Activated T-helper 2 cell treated with anti-CD3 and anti-CD28 coated beads, Interferon-gamma antibody, Interleukin-2, Interleukin-4, amounts not matched to agents 10 μg/mL and 5 μg/mL and 100 μg/mL, durations not matched to agents 14 hours and 24 hours and 36 hours (primary cell): ENCODE measurements at places on chromosomes 3 and 15. TPM values are rescaled to one million over a fixed set of nuclear protein-coding genes. Genes with fewer than 3 reads are reported as not detected.

ANKRD34C gene
- total RNA-seq, result not detected in 2 replicates

ERC2 gene
- 0.09 and 0.32 TPM in 2 replicates for total RNA-seq

UBAP1L gene
- total RNA-seq, result 6.0 and 6.3 TPM in 2 replicates

TMEM207 gene
- not detected in 2 replicates for total RNA-seq

INSYN1 gene
- not detected in 2 replicates for total RNA-seq

A4GNT gene
- not detected in 2 replicates for total RNA-seq

MYL3 gene
- total RNA-seq, result not detected in 2 replicates

ASTE1 gene
- total RNA-seq, result 7.4 and 8.0 TPM in 2 replicates

ZBTB20 gene
- total RNA-seq, result 3.3 and 4.1 TPM in 2 replicates

TMEM108 gene
- total RNA-seq, result 0.07 TPM in 1 of 2 replicates, not detected in the other

KBTBD8 gene
- total RNA-seq, result 10.4 and 13.4 TPM in 2 replicates

GRCh38 chr15:91632176-91632575 is 221.3 kb upstream of the SLCO3A1 start:
- no peaks in the 10 kb centered on the region for H3K4me1 ChIP-seq
- DNase-seq, result no peak
- H3K4me3 ChIP-seq, result no peak overlapping the region
- no peaks in the 10 kb centered on the region for H3K36me3 ChIP-seq
- H3K27ac ChIP-seq, result no peak overlapping the region

DNA sequence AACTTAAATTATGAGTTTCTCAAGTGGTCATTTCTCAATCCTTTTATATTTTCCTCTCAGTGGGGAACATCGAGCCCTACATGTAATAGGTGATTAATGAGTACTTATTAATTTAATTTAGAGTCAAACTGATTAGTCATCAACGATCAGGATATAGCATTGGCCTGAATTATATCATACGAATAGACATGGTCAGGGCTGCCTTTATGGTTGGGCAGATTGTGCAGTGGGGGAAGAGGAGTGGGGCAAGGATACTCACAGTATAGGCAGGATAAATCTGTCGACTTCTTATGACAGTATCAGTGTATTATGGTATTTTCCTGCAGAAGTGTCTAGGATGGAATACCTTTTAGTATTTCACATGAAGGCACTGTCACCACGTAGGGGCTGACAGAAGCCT is 27.0 kb downstream of the C2CD4A start:
- no peak overlapping the region for H3K4me3 ChIP-seq
- peaks cover 9% of the 10 kb centered on the region for H3K27me3 ChIP-seq
- no peak overlapping the region for H3K27ac ChIP-seq
- no peaks in the 10 kb centered on the region for H3K36me3 ChIP-seq
- no peak for DNase-seq
- no peaks in the 10 kb centered on the region for H3K4me1 ChIP-seq

- H3K4me1 ChIP-seq, result peaks cover 3% of the 10 kb centered on the region
- H3K4me3 ChIP-seq, result no peak overlapping the region
- no peaks in the 10 kb centered on the region for H3K27me3 ChIP-seq
- no peak overlapping the region for H3K27ac ChIP-seq
Measured at GRCh38 chr15:34951993-34952392, 17.5 kb downstream of the AQR start.

GRCh38 chr3:185473290-185473815 is 25.5 kb downstream of the TMEM41A start:
- H3K27me3 ChIP-seq, result no peaks in the 10 kb centered on the region
- no peaks in the 10 kb centered on the region for H3K4me1 ChIP-seq
- H3K27ac ChIP-seq, result no peak overlapping the region
- no peak overlapping the region for H3K4me3 ChIP-seq

GRCh38 chr3:127159543-127159942 is 33.4 kb upstream of the PRR23E start:
- no peak overlapping the region for H3K27ac ChIP-seq
- H3K36me3 ChIP-seq, result no peaks in the 10 kb centered on the region
- H3K27me3 ChIP-seq, result no peaks in the 10 kb centered on the region
- no peak overlapping the region for H3K4me3 ChIP-seq
- DNase-seq, result no peak

DNA sequence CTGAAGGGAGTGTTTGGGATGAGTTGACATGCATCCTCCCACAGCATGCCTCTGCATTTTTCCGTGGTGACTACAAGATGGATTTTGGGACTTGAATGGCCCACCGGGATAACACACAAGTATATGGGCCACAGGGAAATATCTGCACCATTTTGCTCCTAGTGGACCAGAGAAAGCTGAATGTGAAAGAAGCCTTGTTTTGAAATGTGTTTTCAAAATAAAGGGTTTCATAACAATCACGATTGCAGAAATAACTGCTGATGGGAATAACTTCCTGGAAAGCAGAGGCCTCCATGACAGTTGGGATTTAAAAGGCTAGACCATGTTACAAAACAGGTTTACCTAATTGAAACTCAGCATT is 77.5 kb upstream of the PRR23C start:
- no peak overlapping the region for H3K4me3 ChIP-seq
- peaks cover 13% of the 10 kb centered on the region for H3K4me1 ChIP-seq
- H3K27me3 ChIP-seq, result no peaks in the 10 kb centered on the region
- no peak for DNase-seq
- H3K36me3 ChIP-seq, result no peaks in the 10 kb centered on the region

DNA sequence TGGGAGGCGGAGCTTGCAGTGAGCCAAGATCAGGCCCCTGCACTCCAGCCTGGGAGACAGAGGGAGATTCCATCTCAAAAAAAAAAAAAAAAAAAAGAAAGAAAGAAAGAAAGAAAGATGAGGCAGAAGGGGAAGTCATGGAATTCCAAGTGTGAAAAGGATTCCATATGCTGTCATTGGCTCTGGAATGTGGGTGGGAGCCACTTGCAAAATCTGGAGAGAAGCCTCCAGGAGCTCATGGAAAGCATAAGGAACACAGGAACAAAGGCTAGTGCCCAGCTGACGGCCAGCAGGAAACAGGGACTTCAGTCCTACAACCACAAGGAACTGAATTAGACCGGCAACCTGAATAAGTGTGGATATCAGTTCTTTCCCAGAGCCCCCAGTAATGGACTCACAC is 12.5 kb upstream of the TRAK1 start:
- H3K4me1 ChIP-seq, result peaks cover 42% of the 10 kb centered on the region
- no peak overlapping the region for H3K4me3 ChIP-seq
- DNase-seq, result no peak
- H3K27ac ChIP-seq, result peak overlapping the region; percentile 28
- no peaks in the 10 kb centered on the region for H3K27me3 ChIP-seq

GRCh38 chr3:182165234-182165633 is 453.5 kb downstream of the SOX2 start:
- no peaks in the 10 kb centered on the region for H3K27me3 ChIP-seq
- H3K27ac ChIP-seq, result no peak overlapping the region
- H3K36me3 ChIP-seq, result no peaks in the 10 kb centered on the region
- no peaks in the 10 kb centered on the region for H3K4me1 ChIP-seq
- no peak overlapping the region for H3K4me3 ChIP-seq

- peaks cover 14% of the 10 kb centered on the region for H3K4me1 ChIP-seq
- peaks cover 6% of the 10 kb centered on the region for H3K36me3 ChIP-seq
- no peak overlapping the region for H3K4me3 ChIP-seq
Measured at GRCh38 chr3:187813198-187813597, 67.9 kb upstream of the BCL6 start.

GRCh38 chr15:92421976-92422375 is 28.3 kb downstream of the ST8SIA2 start:
- no peaks in the 10 kb centered on the region for H3K4me1 ChIP-seq
- H3K4me3 ChIP-seq, result no peak overlapping the region
- no peak overlapping the region for H3K27ac ChIP-seq
- DNase-seq, result no peak
- peaks cover 9% of the 10 kb centered on the region for H3K27me3 ChIP-seq

DNA sequence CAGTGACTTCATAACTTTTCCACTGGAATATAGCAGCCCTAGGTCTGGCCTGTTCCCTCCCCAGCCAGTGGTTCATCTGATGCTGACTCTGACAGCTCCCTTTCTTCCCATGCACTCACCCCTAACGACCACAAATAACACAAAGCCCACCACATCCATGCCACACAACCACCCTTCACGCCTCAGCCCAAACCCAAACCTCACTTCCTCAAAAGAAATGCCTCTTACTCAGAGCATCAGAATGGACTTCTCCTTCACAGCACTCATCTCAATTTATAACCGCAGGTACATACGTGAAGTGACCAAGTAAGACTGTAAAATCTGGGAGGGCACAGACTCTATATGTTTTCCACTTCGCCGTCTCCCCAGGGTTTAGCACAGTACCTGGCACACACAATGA is 1.1 kb downstream of the RBSN start:
- H3K4me1 ChIP-seq, result peaks cover 12% of the 10 kb centered on the region
- peak overlapping the region; percentile 91 for H3K4me3 ChIP-seq
- peaks cover 2% of the 10 kb centered on the region for H3K27me3 ChIP-seq
- peaks cover 27% of the 10 kb centered on the region for H3K36me3 ChIP-seq

DNA sequence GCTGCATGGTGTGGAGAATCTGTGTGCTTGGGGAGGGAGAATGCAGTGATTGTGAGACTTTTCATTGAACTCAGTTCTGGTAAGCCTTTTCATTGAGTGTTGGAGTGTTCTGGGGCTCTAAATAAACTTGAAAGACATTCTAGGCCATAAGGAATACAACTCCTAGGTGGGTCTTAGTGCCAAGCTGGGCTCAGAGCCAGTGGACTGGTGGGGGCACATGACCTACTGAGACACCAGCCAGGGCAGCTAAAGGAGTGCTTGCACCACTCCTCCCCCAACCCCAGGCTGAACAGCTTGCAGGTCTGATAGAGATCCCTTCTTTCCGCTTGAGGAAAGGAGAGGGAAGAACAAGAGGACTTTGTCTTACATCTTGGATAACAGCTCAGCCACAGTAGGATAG is 21.7 kb upstream of the KPNA4 start:
- peaks cover 30% of the 10 kb centered on the region for H3K27me3 ChIP-seq
- no peaks in the 10 kb centered on the region for H3K4me1 ChIP-seq
- no peak overlapping the region for H3K27ac ChIP-seq
- no peak overlapping the region for H3K4me3 ChIP-seq
- DNase-seq, result no peak

DNA sequence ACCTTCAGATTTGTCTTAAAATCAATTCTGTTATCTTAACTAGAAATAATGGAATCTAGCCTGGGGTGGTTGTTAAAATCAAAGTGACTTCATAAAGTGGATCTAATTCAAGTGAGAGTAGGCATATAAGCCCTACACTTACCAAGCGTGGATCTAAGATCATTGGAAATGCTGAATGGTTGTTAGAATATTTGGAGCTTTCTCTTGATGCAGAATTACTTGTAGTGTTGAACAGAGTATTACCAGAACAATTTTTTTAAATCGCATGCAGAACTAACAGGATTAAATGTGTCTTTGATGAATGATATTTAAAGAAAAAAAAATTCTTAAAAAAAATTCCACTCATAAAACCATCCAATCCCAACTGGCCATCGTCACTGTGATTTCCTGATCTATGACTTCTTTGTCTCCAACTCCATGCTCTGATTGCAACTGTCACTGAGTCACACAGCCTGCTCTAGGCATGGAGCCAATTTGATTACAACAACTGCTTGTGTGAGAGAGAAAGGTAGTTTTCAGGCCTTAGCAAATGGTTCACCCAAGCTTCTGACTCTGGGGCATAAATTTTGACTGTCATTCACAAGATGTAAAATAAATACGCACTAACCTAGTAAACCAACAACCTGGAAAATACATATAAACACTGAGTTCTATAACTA is 25.9 kb upstream of the SPRED1 start:
- DNase-seq, result no peak
- H3K27me3 ChIP-seq, result peaks cover 4% of the 10 kb centered on the region
- no peaks in the 10 kb centered on the region for H3K4me1 ChIP-seq
- no peaks in the 10 kb centered on the region for H3K36me3 ChIP-seq
- H3K4me3 ChIP-seq, result no peak overlapping the region

DNA sequence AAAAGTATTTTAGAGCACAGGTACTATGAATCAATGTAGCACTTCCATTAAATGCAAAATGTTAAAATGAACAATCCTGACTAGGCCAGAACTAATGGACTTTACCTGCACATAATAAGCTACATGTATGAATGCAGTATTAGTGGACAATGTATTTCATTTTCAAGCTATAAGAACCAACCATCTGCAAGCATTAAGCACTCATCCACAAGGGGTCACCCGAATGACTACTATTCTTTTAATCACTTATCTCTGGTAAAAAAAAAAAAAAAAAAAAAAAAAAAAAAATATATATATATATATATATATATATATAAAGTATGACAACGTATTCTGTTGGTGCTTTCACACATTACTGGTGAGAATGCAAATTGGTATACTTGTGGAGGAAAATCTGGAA is 7.2 kb downstream of the HERC1 start:
- H3K4me1 ChIP-seq, result peaks cover 52% of the 10 kb centered on the region
- DNase-seq, result no peak
- no peak overlapping the region for H3K4me3 ChIP-seq
- no peak overlapping the region for H3K27ac ChIP-seq
- peaks cover 15% of the 10 kb centered on the region for H3K36me3 ChIP-seq
- H3K27me3 ChIP-seq, result no peaks in the 10 kb centered on the region

GRCh38 chr3:5560199-5560598 is 372.7 kb downstream of the EDEM1 start:
- no peaks in the 10 kb centered on the region for H3K36me3 ChIP-seq
- H3K27me3 ChIP-seq, result no peaks in the 10 kb centered on the region
- no peak overlapping the region for H3K27ac ChIP-seq

DNA sequence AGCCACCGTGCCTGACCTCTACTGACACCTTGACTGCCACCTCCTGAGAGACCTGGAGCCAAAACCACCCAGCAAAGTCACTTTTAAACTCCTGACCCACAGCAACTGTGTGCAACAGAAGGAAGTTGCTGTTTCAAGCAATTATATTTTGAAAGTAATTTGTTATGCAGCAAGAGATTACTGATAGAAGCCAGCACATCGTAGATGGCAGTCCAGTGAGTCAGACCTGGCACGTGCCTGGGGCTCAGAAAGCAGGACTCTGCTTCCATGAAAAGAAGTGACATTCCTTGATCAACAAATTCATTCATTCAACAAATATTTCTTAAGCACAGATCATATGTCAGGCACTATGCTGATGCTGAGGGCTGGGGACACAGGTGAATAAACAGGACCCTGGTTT is 5.7 kb upstream of the CSPG4 start:
- DNase-seq, result no peak
- peaks cover 13% of the 10 kb centered on the region for H3K27me3 ChIP-seq
- H3K36me3 ChIP-seq, result no peaks in the 10 kb centered on the region

DNA sequence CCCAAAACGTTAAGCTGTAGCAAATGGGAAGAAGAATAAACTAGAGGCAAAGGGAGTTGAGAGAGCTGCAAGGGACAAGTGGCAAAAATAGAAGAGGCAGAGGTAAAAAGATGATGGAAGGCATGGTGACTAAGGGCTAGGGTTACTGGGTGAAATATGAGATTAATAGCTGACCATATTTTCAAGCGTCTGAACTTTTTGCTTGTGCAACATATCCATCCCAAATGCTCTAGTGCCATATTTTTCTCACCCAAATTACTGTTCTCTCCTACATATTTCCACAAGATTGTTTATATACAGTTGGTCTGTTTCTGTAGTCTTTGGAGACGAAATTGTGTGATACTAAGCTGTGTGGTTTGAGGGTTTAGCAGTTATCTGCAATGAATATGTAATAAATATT is 145.5 kb downstream of the GMNC start:
- DNase-seq, result no peak
- H3K27ac ChIP-seq, result no peak overlapping the region
- H3K4me1 ChIP-seq, result peaks cover 4% of the 10 kb centered on the region
- H3K4me3 ChIP-seq, result no peak overlapping the region
